ENCODE measurements at places on chromosomes 5 and 9.
A peak's percentile ranks its signal among the peaks of the same experiment; 100 is the strongest.

DNA sequence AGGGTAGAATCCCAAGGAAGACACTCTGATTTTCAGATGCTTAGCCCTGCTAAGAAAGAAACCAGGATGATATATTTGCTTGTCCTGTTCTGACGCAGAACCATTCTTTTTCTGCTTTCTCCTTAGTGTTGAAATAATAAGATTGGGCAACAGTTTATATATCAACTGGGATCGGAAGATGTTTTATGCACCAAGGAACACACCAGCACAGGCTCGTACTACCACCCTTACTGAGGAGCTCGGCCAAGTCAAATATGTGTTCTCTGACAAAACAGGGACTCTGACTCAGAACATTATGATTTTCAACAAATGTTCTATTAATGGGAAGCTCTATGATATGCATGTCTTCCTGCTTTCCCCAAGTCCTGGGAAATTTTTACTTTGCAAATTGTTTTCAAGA, 19.0 kb upstream of the RUSC2 start:
- peak; percentile 40 for DNase-seq

- DNase-seq = peak; percentile 72
Observed at GRCh38 chr5:8756498-8757084, 789.3 kb downstream of the SEMA5A start.

GRCh38 chr5:123170816-123171215, 81.8 kb downstream of the PRDM6 start:
- DNase-seq = no peak

DNA sequence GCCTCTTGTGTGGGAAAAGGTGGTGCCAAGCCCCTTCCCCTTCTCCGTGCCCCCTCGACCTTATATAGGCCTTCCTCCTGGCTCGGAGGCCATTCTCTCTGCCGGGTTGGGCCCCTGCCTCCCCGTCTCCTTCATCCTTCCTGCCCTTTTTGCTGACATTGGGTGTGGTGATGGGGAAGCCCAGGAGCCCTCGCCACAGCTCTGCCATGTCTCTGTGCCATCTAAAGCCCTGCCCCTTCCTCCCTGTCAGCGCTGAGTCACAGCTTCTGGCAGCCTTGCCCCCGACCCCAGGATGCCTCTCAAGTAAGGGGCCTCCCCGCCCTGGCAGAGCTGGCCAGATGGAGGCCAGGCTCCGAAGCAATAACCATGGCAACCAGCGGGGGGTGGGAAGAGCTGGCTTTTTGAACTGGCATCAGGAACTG, 30.4 kb downstream of the JADE2 start:
- DNase-seq = peak; percentile 83

- no peak for DNase-seq
Observed at GRCh38 chr9:5557606-5558587, 47.6 kb downstream of the PDCD1LG2 start.

DNA sequence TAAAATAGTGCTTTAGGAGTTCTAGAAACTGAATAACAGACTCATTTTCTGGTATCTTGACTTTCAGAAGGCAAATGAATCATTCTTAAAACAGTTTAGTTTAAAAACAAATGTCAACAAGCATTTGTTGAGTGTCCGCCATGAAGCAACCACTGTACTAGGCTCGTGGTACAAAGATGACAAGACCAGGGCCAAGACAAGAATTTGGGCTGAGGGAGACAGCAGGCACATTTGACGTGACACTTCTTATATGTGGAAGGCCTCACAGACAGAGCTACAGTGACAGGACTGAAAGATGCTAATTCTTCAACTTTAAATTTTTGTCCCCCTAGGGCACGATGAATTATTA, 14.4 kb upstream of the ZNF131 start:
- DNase-seq = no peak

DNA sequence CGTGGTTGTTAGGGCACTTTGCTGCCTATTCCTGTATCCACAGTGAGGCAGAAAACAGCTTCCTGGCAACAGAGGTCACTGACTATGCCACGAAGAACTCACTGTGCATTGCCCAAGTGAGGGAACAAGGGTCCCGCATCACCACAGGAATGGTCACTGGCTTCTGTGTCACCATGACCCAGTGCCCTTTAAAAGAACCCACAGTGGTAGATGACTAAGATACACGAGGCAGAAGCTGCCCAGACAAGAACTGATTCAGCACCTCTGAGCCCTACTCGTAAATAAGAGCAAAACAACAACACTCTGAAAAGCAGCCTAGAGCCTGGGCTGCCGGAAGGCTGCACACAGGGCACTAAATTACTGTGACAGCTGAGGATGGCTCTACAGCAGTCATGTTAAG, 236.6 kb upstream of the RASEF start:
- DNase-seq = peak; percentile 51

Data from fibroblast of skin of back (primary cell).